Left ventricle myocardium inferior (tissue), 1 donor: ENCODE measurements at places on chromosomes 7 and 10. TPM values are rescaled to one million over a fixed set of nuclear protein-coding genes. Genes with fewer than 3 reads are reported as not detected.
A peak's percentile ranks its signal among the peaks of the same experiment; 100 is the strongest.

DNA sequence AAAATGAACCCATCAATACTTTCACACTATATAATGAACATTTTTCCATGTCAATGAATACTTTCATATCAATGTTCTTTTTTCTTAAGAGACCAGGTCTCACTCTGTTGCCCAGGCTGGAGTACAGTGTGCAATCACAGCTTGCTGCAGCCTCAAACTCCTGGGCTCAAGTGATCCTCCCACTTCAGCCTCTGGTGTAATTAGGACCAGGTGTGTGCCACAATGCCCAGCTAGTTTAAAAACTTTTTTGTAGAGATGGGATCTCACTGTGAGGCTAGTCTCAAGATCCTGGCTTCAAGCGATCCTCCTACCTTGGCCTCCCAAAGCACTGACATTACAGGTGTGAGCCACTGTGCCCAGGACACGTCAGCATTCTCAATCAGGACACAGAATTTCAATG, 85.2 kb downstream of the SH3PXD2A start:
- no peak for DNase-seq

GRCh38 chr7:152543799-152544198, 108.0 kb upstream of the KMT2C start:
- no peak for DNase-seq

- no peak for DNase-seq
Observed at GRCh38 chr7:155589001-155589980, 42.9 kb upstream of the CNPY1 start.

GRCh38 chr10:129020651-129021330, 446.2 kb upstream of the MGMT start:
- no peak for DNase-seq

DNA sequence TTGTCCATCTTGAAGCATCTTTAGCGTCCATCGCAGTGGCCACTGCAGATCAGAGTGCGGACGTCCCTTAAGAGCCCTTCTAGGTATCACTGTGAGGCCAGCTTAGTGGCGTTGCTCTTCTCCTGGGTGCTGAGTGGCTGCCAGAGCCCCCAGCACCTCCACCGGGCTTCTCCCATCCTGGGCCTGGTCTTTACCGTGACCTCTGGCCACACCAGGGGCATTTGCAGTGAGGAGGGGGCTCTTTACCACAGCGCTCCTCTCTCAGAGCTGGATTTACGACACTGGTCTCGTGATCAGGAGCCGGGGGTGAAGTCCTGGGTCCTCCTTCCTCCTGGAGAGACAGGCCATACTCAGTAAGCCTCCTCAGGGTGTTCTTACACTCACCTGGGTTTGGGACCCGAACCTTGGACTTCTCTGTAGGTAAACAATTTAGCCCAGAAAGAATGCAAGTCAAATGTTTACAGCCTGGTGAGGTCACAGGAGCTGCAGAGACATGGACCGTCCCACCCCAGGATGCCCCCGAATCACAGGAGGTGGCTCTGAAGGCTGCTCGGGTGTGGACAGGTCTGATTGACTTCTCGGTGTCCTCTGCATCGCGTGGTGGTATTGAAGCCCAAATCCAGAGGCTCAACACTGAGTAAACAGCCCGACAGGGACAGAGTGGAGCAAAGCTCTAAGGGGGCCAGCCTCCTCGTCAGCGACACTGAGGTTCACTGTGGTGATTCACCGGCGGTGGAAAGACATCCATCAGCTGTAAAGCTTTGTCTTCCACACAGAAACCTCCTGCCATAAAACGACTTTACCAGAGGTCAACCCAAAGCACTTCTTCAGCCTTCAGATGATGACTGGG, 33.0 kb downstream of the JAKMIP3 start:
- DNase-seq = no peak

DNA sequence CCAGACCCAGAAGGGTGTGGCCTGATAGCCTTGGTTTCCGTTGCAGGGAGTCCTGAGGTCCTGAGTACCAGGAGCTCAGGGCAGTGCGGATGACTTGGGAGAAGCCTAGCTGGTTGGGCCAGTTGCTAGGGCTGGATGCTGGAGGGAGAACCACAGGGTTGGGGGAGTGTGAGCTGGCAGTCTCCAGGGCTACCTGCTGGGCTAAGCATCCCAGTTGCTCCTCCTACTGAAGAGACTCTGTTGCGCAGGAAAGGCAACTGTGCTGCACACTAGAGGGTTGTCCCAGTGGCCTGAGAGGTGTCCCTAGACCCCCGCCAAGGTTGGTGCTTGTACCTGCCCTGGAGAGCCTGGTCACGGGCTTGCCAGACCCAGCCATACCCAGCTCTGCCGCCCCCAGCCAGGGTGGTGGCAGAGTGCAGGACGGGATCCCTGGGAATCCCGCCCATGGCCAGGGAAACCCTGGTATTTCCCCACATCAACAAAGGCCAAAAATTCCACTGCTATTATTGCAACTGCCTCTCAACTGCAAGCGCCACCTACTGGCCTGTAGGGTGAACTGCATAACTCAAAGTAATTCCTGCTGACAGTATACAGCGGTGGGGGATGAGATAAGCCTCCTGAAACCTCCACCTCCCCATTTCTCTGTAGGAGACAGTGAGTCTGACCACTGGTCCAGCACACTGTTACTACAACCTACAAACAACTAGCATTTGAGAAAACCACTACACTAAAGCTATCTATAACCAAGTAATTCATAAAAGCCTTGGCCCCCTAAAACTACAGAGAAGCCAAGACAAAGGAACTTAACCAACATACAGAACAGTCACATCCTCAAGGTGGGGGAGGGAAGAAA, 67.6 kb upstream of the DDC start:
- DNase-seq = no peak

- DNase-seq = no peak
Observed at GRCh38 chr10:35004651-35005050, 85.5 kb downstream of the CUL2 start.

- DNase-seq = peak; percentile 50
Observed at GRCh38 chr7:159144758-159145489, at the start of gene VIPR2. Gene VIPR2, minus strand, starts transcription at chr7:159144867. Its CDS starts 96 bp downstream, at chr7:159144771.

DNA sequence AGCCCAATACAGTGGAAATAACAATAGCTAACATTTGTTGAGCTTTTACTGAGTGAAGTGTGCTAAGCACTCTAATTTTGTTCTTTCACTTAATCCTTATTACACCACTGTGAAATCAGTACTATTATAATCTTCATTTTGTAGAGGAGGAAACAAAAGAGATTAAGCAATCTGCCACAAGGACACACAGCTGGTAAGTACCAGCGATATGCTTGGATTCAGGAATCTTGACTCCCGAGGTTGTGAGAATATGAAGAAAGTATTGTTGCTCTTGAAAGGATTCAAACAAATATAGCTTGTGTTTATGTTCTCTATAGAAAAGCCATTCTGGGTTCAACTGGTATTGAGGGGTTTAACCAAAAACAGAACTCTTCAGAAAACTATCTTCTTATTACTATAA, 93.7 kb upstream of the HECTD2 start:
- DNase-seq = no peak

GRCh38 chr10:121070275-121071070, 219.3 kb downstream of the WDR11 start:
- DNase-seq = no peak

Gene CSTF2T
- 21.7 TPM for total RNA-seq

Gene SLC18A3
- total RNA-seq = not detected

Gene ANKRD7
- 1.1 TPM for total RNA-seq

Gene LLCFC1
- not detected for total RNA-seq

Gene SHH
- total RNA-seq = not detected
